Trophoblast cell (in vitro differentiated cells and primary cell): ENCODE measurements at places on chromosomes 2 and 18.
A peak's percentile ranks its signal among the peaks of the same experiment; 100 is the strongest.

- H3K4me1 ChIP-seq = no peaks in the 10 kb centered on the region
- H3K4me3 ChIP-seq = no peak overlapping the region
- no peaks in the 10 kb centered on the region for H3K36me3 ChIP-seq
- no peak overlapping the region for H3K27ac ChIP-seq
- DNase-seq = peak; percentile 8
These were observed 59.9 kb upstream of the REG3A start for GRCh38 chr2:79219383-79219988.

GRCh38 chr2:100707016-100707947 lies 112.7 kb upstream of the NPAS2 start:
- H3K4me1 ChIP-seq = no peaks in the 10 kb centered on the region
- no peaks in the 10 kb centered on the region for H3K27me3 ChIP-seq
- H3K4me3 ChIP-seq = no peak overlapping the region
- no peak for DNase-seq

- no peaks in the 10 kb centered on the region for H3K4me1 ChIP-seq
- no peaks in the 10 kb centered on the region for H3K36me3 ChIP-seq
- no peak for DNase-seq
- H3K27me3 ChIP-seq = no peaks in the 10 kb centered on the region
These were observed 221.4 kb upstream of the FBXO11 start for GRCh38 chr2:48127612-48128191.

GRCh38 chr2:237648016-237648381 lies 20.6 kb downstream of the LRRFIP1 start:
- peaks cover 9% of the 10 kb centered on the region for H3K4me1 ChIP-seq
- DNase-seq = no peak
- H3K36me3 ChIP-seq = no peaks in the 10 kb centered on the region
- no peak overlapping the region for H3K27ac ChIP-seq
- H3K4me3 ChIP-seq = no peak overlapping the region

- H3K27me3 ChIP-seq = no peaks in the 10 kb centered on the region
- no peak overlapping the region for H3K27ac ChIP-seq
- no peaks in the 10 kb centered on the region for H3K36me3 ChIP-seq
- H3K4me3 ChIP-seq = no peak overlapping the region
These were observed 78.5 kb downstream of the LRP1B start for GRCh38 chr2:142052220-142052863.

DNA sequence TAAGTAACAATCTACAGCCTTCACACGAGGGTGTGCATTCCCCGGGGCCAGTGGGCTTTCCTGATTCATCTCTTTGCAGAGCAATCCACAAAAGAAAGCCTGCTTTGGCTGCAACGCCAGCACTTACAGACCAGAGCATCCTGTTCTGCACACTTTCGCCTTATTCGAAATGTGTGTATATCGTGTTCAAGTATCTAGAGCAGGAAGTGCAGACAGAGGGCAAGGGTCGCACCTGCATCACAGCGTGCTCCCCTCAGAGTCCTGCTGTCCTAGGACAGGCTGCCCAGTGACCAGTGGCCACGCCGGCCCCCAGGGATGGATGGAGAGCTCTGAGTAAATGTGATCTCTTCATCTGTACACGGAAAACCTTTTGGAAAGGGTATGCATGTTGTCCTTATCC lies 264.3 kb downstream of the ZNF516 start:
- no peak overlapping the region for H3K4me3 ChIP-seq
- no peak for DNase-seq
- H3K27ac ChIP-seq = no peak overlapping the region
- no peaks in the 10 kb centered on the region for H3K36me3 ChIP-seq
- H3K4me1 ChIP-seq = no peaks in the 10 kb centered on the region

- H3K36me3 ChIP-seq = peaks cover 2% of the 10 kb centered on the region
- H3K4me1 ChIP-seq = peaks cover 3% of the 10 kb centered on the region
- no peak overlapping the region for H3K27ac ChIP-seq
These were observed 90.6 kb downstream of the GLI2 start for GRCh38 chr2:120826260-120826648.

GRCh38 chr2:96342085-96342484 lies 6.5 kb downstream of the NCAPH start:
- peaks cover 24% of the 10 kb centered on the region for H3K36me3 ChIP-seq
- H3K27me3 ChIP-seq = no peaks in the 10 kb centered on the region
- no peak overlapping the region for H3K27ac ChIP-seq
- H3K4me1 ChIP-seq = no peaks in the 10 kb centered on the region
- no peak for DNase-seq

DNA sequence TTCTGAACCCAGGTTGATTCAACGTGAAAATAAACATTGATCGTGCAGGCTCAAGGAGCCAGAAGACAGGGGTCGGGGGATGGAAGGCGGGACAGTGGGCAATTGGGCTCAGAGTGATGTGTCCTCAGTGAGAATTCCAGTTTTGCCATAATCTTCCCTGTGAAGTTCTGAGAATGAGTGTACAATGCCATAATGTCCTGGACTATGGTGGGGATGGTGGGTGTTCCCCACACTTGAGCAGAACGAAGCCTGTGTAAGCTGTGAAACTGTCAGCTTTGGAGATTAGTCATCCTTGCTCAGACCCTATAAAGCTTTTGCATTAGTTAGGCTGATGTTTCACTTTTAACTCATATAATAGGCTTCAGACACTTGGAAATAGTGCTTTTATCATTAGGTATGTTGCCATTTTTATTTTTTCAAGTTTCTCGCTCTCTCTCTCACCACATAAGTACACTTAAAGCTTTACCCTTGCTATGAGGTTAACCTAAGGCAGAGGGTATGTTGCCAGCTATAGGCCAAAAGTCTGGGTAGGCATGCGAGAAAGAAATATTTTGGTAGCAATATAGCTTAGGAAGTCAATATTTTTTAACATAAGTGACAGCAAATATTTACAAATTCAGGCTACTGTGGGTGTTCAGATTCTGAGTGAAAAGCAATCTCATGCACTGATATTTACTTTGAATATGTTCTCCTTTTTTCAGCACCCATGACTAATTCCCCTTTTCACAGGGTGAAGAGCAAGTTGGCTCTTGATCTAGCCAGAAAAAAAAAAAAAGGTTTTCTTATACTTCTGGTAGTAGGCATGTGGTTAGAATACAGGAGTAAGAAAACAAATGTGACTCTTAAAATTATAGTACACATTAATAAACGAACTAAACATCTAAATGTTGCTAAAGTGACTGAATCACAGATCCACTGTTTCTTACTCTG lies 47.2 kb downstream of the CDC42EP3 start:
- DNase-seq = no peak
- H3K4me3 ChIP-seq = no peak overlapping the region
- no peaks in the 10 kb centered on the region for H3K36me3 ChIP-seq
- H3K4me1 ChIP-seq = no peaks in the 10 kb centered on the region
- no peaks in the 10 kb centered on the region for H3K27me3 ChIP-seq

DNA sequence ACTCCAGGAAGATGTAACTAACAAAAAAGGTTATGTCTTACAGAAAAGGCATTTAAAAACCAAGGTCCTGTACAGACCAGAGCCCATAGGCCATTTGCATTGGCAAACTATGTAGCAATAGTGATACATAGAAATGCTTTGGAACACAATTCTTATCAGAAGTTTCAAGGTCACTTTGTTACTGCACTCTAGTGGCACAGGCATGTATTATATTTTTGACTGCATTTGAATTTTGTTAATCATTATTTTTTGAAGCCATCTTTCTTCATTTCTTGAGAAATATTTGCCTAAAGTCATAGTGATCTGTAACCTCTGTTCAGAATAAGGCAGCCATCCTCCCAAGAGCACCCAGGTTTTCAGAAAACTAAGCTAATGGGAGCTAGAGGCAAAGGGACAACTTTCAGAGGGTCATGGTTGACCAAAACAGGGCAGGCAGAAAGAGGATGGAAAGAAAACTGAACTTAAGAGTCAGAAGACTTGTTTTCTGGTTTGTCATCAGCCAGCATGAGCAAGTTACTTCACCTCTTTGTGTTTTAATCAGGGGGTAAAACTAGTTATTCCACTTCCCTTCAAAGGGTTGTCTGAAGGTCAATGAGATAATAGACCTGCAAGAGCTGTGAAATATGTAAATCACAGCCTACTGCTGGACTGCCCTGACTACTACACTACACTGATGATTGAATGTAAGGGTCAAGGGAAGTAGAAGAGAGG lies 41.5 kb downstream of the SLC38A11 start:
- no peaks in the 10 kb centered on the region for H3K27me3 ChIP-seq
- no peak overlapping the region for H3K4me3 ChIP-seq

DNA sequence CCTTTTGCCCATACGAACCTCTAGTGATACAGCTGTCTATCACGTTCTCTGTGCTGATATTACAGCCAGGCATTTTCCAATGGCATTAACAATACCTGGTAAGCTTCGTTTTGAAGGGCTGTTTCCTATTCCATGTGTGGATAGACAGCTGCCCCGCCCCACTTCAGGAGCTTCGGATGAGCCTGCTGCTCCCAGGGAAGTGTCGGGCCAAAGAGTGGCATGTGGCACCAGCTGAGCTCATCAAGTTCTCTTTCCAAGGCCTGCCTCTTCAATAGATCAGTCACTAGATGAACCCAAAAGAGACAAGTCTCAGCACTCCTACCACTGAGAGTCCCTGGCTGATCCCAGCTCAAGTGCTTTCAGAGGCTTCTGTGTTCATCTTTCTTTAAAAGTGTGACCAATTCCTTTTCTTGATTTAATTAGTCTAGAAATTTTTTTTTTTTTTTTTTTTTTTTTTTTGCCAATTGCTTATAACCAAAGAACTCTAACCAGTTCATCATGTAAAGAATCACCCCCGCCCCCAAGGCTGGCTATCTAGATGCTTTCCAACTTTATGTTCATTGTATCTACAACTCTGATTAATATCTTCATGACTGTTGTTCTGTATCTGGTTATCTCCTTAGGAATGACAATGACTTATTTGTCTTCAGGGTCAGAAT lies 46.6 kb downstream of the HDAC4 start:
- no peak for DNase-seq
